Lung (tissue), 17 donors: ENCODE measurements at places on chromosomes 6 and 20. TPM values are rescaled to one million over a fixed set of nuclear protein-coding genes. Genes with fewer than 3 reads are reported as not detected.

DNA sequence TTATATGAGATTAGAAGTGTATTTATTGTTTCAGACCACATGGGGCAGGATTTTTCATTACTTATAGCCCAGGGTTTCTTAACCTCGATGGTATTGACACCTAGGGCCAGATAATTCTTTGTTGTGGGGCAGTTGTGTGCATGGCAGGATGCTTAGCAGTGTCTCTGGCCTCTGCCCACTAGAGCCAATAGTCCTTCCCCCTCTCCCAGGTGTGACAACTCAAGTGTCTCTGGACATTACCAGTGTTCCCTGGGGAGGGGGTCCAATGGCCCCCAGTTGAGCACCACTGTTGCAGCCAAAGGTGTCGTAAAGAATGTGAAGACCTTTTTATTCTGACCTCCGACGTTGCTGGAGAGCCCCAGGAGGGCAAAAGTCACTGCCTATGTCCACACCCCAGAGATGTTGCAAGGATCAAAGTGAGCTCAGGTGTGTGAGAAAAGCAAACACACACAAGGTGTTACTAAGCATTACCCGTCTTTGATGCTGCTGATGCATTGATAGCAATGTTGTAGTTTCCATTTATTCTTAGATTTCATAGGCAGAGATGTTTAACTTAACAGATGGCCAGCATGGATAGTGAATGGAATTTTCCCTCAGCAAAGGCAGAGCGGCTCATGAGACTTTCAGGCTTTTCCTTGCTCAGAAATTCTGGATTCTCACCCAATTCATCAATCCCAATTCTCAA, 22.2 kb downstream of the BANF2 start:
- no peak overlapping the region for H3K27ac ChIP-seq
- no peak for DNase-seq
- H3K4me3 ChIP-seq = no peak overlapping the region
- H3K27me3 ChIP-seq = no peaks in the 10 kb centered on the region
- no peaks in the 10 kb centered on the region for H3K36me3 ChIP-seq

Gene ZSCAN31
- total RNA-seq = 10.7 TPM

Gene BNIP5
- 0.09 TPM for total RNA-seq

DNA sequence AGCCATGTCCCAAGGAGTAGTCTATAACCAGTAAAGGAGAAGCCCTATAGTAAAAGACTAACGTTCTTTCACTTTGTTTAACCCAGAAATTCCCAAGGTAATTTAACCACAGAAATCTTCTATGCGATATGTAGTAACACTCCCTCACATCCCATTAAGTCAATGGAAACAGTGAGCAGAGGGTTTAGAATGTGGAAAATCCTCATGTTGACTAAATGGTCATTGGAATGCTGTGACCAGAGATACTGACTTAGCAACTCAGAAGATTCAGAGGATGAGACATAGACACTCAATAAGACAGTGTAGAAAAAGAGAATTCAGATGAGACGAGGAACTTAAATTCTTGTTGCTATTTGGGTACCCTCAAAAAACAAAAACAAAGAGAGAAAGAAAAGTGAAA, 562.2 kb upstream of the NOX3 start:
- no peak overlapping the region for H3K27ac ChIP-seq
- DNase-seq = no peak
- H3K4me1 ChIP-seq = peaks cover 3% of the 10 kb centered on the region

Gene AP5S1
- 12.4 TPM for total RNA-seq

Gene STK4
- total RNA-seq = 34.6 TPM

DNA sequence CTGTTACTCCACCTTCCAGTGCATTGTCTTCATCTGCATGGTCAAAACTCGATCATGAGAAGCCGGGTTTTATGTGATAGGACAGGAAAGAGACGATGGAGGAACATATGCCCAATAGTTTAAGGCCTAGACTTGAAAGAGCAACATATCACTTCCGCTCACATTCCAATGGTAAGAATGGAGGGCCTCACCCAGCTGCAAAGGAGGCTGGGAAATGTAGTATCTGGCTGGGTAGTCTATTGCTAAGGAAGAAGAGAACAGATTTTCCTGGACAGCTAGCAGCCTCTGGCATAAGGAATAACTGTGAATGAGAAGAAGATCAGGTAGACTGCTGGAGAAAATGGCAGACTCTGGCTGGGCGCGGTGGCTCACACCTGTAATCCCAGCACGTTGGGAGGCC, 19.2 kb downstream of the FITM2 start:
- no peaks in the 10 kb centered on the region for H3K27me3 ChIP-seq
- no peak for DNase-seq
- no peak overlapping the region for H3K27ac ChIP-seq

Gene RIPOR3
- total RNA-seq = 7.9 TPM

DNA sequence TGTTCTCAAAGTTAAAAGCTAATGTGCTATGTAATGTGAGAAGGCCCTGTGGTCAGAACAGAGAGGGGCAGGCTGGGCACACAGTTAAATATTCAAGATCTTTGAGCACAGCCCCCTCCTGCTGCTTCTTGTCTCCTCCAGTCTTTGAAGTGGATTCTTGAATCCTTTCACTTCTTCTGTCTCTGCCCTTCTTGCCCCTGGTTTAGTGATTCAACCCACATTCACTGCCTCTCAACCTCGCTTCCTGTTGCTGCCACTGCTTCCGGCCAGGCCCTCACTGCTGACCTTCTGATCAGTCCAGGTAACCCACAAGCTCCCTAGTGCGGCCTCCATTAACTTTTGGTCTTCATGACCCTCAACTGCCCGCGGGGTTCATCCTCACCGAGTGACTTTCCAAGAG, 417.3 kb upstream of the NOX3 start:
- no peak for DNase-seq
- H3K27me3 ChIP-seq = no peaks in the 10 kb centered on the region
- H3K4me1 ChIP-seq = no peaks in the 10 kb centered on the region
- H3K36me3 ChIP-seq = no peaks in the 10 kb centered on the region
- no peak overlapping the region for H3K4me3 ChIP-seq
- no peak overlapping the region for H3K27ac ChIP-seq
